ENCODE measurements at places on chromosomes 5 and 9.

DNA sequence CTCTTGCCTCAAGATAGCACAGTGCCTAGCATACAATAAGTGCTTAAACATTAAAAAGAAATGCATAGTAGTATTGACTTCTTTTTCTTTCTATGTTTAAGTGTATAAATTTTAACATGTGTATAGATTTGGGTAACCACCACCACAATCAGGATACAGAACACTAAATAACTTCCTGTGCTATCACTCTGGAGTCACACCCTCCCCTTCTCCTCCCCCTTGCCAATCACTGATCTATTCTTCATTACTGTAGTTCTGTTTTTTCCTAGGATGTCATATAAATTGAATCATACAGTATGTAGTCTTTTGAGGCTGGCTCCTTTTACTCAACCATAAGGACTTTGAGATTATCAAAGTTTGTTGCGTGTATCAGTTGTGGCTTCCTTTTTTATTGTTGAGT lies 68.5 kb downstream of the OSTF1 start:
- DNase-seq = no peak

DNA sequence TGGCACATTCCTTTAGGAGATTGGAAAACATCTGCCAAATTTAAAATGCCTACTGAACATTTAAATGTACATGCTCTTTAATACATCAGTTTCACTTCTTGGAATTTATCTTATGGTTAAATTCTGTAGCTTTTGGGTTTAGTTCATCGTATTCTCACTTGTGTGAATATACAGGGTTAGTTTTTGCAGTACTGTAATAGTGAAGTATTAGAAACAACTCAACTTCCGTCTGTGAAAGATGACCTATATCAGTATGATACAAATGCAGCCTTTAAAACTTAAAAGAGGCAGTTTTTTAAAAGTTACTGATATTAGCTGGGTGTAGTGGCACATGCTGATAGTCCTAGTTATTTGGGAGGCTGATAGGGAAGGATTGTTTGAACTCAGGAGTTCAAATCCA lies 57.2 kb downstream of the CDC42SE2 start:
- no peak for DNase-seq

DNA sequence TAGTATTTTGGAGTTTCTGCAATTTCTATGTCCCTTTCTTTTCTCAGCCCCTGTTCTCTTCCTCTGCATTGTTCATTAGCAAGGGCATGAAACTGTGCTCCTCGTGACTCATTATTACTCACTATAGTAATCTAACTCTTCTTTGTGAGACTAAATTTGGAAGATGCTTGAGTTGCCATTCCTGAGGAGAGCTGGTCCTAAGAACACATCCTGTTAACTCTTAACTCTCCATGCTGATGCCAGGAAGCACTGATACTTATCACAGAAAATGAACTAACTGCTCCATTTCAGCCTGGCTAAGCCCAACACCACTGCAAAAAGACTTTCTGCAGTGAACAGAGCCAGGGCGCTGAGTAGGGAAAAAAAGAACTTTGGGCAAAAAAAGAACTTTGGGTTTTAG lies 10.6 kb upstream of the CSNK1A1 start:
- DNase-seq = peak; percentile 96

DNA sequence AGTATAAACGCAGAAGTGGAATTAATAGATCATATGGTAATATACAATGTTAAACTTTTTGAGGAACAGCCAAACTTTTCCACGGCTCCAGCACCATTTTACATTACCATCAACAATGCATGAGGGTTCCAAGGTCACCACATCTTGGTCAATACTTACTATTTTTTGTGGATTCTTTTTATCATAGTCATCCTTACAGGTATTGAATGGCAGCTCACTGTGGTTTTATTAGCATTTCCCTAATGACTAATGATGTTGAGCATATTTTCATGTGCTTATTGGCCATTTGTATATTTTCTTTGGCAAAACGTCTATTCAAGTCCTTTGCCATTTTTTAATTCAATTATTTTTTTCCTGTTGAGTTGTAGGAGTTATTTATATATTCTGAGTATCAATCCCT lies 14.1 kb upstream of the RAPGEF6 start:
- peak; percentile 37 for DNase-seq

GRCh38 chr9:131046093-131046380 lies 37.1 kb downstream of the LAMC3 start:
- no peak for DNase-seq

DNA sequence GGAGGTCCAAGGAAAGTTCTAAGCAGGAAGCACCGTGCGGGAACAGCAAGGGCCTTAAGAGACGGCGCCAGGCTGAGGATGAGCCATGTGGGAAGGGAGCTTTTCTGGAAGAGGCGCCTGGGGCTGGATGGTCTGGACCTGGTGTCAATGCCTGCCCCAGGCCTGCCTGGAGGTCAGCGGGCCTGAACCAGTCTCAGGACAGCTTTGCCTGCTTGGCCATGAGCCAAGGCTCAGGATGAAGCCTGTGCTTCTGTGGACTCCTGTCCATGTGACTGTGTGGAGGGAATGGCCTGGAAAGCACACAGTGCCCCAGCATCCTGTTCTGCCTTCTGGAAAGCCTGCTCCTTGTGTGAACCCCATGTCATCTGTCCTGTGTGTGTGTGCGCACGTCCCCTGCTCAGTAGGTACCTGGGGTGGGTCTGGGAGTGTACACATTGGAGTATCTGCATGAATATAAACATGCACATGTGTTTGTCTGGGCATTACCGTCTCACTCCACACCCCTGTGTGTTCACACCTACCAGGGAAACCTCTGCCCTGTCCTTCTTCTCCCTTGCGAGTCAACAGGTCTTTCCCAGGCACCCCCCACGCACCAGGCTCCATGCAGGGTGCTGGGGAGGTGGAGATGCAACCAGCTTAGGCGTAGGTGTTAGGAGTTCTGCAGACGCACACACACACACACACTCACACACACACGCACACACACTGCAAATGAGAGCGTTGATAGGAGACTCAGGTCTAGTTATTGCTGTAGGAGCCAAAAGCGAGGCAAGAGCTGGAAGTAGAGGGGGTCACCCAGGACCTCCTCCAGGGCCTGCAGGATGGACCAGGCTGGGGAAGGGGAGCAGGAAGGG lies 24.8 kb downstream of the DAB2IP start:
- DNase-seq = no peak

DNA sequence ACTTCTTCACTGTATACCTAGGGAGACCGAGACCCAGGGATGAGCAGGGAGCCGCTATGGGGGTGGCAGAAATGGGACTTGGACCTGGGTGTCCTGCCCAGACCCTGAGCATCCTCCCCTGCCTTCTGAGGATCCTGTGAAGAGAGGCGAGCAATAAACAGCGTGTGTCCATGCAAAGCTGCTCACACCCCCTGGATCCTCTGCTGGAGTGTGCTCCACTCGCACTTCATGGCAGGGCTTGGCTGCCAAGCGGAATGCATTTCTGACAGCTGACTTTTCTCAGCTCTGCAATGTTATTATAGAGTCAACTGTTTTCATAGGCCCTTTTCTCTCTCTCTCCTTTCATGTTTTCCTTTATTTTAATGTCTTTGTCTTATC lies 31.0 kb upstream of the ALDH1B1 start:
- peak; percentile 15 for DNase-seq

DNA sequence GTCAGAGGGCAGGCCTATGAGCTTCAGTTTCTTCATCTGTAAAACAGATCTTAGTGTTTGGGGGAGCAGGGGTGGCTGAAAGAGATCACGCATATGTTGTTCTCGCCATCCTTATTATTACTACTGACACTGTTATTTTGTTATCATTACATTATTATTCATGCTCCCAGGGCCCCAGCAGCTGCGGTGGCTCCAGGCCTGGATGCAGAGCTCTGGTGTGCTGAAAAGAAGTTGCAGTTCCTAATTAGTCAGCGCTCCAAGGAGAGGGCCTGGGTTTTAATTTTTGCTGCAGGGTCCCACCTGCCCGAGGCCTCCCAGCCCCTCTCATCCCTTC lies 19.5 kb downstream of the CXXC5 start:
- DNase-seq = peak; percentile 51

DNA sequence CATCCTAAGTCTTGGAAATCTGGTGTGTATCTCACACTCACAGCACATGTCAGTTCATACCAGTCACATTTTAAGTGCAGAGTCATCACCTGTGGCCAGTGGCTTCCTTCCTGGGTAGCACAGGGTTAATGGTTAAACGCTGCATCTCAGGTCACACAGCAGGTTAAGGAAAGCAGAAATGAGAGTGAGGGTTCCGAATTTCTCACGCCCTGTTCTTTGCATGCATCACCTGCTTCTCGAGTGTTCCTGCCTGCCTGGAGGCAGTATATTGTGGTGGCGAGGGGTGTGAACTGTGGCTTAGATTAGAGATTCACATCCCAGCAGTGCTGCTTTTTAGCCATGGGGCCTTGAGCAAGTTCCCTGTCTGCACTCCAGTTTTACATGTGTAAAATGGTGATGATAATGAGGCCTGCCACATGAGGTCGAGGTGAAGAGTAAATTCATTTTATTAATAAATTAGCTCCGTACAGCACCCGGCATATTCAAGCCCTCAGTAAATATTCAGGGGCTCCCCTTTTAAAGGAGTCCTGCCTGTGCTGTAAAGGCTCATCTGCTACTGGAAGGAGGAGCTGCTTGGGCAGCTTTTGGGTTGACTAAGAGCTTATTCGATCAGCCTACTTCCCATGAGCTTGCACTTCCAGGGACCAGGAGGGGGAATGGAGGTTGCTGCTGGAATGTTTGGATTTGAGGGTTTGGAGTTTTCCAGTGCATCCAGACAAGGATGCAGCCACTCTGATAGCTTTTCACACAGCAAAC lies 61.1 kb upstream of the SAP30L start:
- DNase-seq = no peak

- DNase-seq = peak; percentile 54
These were observed 55.8 kb upstream of the ABL1 start for GRCh38 chr9:130779153-130779855.

- DNase-seq = no peak
These were observed 220.7 kb upstream of the IL12B start for GRCh38 chr5:159550951-159551350.

- DNase-seq = no peak
These were observed 207.0 kb downstream of the AUH start for GRCh38 chr9:91154686-91155085.

GRCh38 chr5:1013238-1013947 lies 4.8 kb downstream of the NKD2 start:
- DNase-seq = no peak

DNA sequence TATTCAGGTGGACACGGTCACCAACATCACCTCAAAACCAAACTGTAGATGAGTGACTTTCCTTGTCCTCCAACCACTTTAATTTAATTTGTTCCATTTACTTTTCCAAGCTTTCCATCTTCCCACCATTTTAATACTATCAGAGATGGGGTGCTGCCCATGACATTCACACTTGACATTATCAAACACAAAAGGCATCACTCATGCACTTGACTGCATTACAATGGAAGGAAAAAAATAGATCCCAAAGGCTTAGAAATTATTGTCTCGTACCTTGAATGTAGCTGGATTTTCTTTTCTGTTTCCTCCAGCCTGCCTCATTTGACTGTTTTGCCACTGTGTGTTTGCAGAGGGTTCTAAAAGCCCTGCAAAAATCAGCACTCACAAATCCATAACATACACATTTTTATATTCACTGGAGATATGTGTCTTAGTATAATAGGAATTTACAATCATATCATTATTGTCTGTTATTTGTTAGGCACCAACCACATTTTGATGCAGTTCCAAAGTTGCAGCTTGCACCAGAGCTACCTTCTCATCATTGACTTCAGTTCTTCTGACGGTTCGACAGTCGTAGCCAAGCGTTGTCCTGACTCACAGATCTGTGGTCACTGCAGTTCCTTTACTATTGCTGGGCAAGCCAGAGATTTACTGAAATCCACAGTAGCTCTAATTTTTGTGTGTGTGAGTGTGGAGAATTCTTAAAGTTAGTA lies 712.3 kb upstream of the WWC1 start:
- peak; percentile 87 for DNase-seq

GRCh38 chr5:180126716-180127681 lies 55.4 kb upstream of the RNF130 start:
- no peak for DNase-seq

GRCh38 chr9:97475059-97475458 lies 26.4 kb upstream of the TMOD1 start:
- DNase-seq = peak; percentile 61

DNA sequence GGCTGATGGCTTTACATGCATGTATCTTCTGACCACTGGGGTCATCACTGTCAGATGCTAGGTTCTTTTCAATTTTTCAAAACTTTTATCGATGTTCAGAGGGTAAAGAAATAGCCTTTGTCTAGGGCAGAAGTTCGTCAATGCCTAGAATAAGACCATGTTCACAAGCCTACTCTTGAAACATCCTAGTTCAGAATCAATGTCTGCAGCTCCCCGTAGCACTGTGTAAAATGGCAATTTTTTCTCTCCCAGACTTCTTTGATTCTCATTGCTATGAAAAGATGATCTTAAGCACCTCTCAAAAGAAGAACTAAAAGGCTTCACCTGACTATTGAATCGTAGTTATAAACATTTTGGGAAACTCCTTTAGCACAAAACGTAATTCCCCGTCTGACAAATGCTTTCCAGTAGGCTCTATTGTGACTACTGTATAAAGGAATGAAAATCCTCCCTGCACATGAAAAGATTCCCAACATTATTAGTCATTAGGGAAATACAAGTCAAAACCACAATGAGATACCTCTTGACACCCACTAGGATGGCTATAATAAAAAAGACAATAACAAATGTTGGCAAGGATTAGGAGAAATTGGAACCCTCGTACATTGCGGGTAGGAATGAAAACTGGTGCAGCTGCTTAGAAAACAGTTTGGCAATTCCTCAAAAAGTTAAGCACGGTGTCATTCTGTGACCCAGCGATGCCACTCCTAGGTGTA lies 263.5 kb downstream of the ARHGAP26 start:
- peak; percentile 94 for DNase-seq

GRCh38 chr9:137201205-137201868 lies 796 bp upstream of the TPRN start:
- no peak for DNase-seq

- no peak for DNase-seq
These were observed 166.9 kb upstream of the MRPS30 start for GRCh38 chr5:44641820-44642219.

DNA sequence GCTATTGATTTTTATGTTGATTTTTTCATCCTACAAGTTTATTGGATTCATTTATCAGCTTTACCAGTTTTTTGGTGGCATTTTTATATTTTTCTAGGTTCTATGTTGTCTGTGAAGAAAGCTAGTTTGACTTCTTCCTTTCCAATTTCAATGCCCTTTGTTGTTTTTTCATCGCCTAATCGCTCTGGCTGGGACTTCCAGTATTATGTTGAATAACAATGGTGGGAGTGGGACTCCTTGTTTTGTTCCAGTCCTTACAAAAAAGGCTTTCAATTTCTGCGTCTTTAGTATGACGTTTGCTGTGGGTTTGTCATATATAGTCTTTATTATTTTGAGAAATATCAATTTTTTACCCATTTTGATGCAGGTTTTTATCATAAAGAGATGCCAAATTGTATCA lies 175.6 kb upstream of the CCNH start:
- DNase-seq = no peak
